ENCODE measurements at places on chromosomes 12 and 14. TPM values are rescaled to one million over a fixed set of nuclear protein-coding genes. Genes with fewer than 3 reads are reported as not detected.

The ATF7IP gene
- 14.9 TPM for total RNA-seq

The IGF1 gene
- total RNA-seq: 2.1 TPM

The CELA1 gene
- not detected for total RNA-seq

The KRT8 gene
- 10.4 TPM for total RNA-seq

The INHBC gene
- total RNA-seq: not detected

The INF2 gene
- 36.9 TPM for total RNA-seq

The CPM gene
- 0.64 TPM for total RNA-seq

The OTX2 gene
- not detected for total RNA-seq

The SELPLG gene
- 0.26 TPM for total RNA-seq

The KLHL33 gene
- total RNA-seq: under 0.01 TPM

The OLR1 gene
- total RNA-seq: not detected

The RNASE12 gene
- not detected for total RNA-seq

The KRT77 gene
- total RNA-seq: not detected

The YAF2 gene
- 11.0 TPM for total RNA-seq

The PTPRR gene
- under 0.01 TPM for total RNA-seq

The CLEC4C gene
- not detected for total RNA-seq

The BDKRB2 gene
- total RNA-seq: 0.26 TPM

The PIWIL1 gene
- not detected for total RNA-seq

The RALGAPA1 gene
- 11.9 TPM for total RNA-seq

The WIF1 gene
- not detected for total RNA-seq

The OTUB2 gene
- 0.64 TPM for total RNA-seq

The RIMBP2 gene
- not detected for total RNA-seq

The IFI27 gene
- total RNA-seq: 54.5 TPM

The ART4 gene
- 91.9 TPM for total RNA-seq

The RNASE4 gene
- 26.9 TPM for total RNA-seq

The WASHC4 gene
- total RNA-seq: 96.7 TPM

The TNS2 gene
- total RNA-seq: 16.7 TPM

The LALBA gene
- not detected for total RNA-seq

The TMEM30B gene
- total RNA-seq: 0.13 TPM

The TSPAN9 gene
- 96.8 TPM for total RNA-seq

The CLEC2B gene
- 53.5 TPM for total RNA-seq

The PPP1R1A gene
- not detected for total RNA-seq

The LAG3 gene
- total RNA-seq: under 0.01 TPM

The KRT83 gene
- total RNA-seq: not detected

The MANSC1 gene
- total RNA-seq: 9.1 TPM

The FUT8 gene
- total RNA-seq: 7.8 TPM

The KRT75 gene
- total RNA-seq: not detected

The SMOC1 gene
- 0.90 TPM for total RNA-seq

The ENDOU gene
- under 0.01 TPM for total RNA-seq

The DAAM1 gene
- total RNA-seq: 39.2 TPM

The GATC gene
- 19.3 TPM for total RNA-seq

The SLC38A4 gene
- 2.3 TPM for total RNA-seq

The ADAMTS20 gene
- not detected for total RNA-seq

The OVCH1 gene
- total RNA-seq: not detected

The RNASE3 gene
- total RNA-seq: not detected

The KERA gene
- total RNA-seq: not detected

The GPR162 gene
- total RNA-seq: 0.76 TPM

The RPL10L gene
- not detected for total RNA-seq

The RASSF9 gene
- 5.6 TPM for total RNA-seq

The CFAP54 gene
- 6.2 TPM for total RNA-seq

The ATG2B gene
- 15.5 TPM for total RNA-seq

The TEX22 gene
- total RNA-seq: under 0.01 TPM

The DNAH10 gene
- total RNA-seq: under 0.01 TPM

The LRRK2 gene
- 0.13 TPM for total RNA-seq

The MYH6 gene
- not detected for total RNA-seq

The NTN4 gene
- total RNA-seq: 516 TPM

The DDN gene
- total RNA-seq: 0.13 TPM

The NPFF gene
- total RNA-seq: not detected

The ESYT1 gene
- 356 TPM for total RNA-seq

The ACVR1B gene
- total RNA-seq: 8.3 TPM

Data from dermis microvascular lymphatic vessel endothelial cell (primary cell).